ENCODE measurements at places on chromosomes 3 and 15.
A peak's percentile ranks its signal among the peaks of the same experiment; 100 is the strongest.

DNA sequence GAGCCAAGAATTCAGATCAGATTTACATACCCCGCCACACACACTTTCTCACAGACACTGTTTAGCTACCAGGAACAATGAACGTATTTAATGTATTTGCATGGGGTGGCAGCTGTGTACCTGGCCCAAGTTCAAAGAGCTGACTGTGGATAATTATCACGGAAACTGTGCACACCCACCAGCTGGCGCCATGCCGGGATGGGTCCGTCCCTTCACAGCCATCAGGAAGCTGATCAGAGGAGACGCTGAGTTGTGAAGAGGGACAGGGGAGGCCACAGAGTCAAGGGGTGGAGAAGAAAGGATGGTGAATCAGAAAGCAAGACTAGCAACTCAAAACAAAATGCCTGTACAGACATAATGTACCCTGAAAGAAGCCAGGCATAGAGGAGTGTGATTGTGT, 13.1 kb upstream of the PLA2G4D start:
- no peak for DNase-seq

GRCh38 chr15:27353856-27354255, 382.9 kb downstream of the GABRG3 start:
- DNase-seq, result no peak

- no peak for DNase-seq
Measured at GRCh38 chr3:9314796-9315195, 48.1 kb upstream of the THUMPD3 start.

DNA sequence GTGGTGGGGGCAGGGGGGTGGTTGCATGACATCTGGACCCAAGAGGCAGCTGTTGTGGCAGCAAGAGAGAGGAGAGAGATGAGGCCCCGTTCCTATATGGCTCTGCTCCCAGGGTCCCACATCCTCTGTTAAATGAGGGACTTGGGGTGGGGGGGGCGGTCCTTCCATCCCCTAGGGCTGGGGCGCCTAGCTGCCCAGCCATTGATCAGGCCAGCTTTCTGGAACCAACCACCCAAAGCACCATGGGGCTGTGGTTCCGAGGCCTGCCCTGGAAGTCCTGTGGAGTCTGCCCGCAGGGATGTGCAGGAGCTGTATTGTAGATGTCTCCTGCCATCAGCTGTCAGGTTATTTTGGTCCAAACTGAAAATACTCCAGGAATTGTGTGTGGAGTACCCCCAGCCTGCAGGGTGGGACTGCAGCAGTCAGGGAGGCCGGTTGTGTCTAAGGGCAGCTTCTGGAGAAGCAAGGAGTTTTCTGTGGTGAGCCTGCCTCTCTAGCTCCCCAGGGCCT, 5.2 kb downstream of the FURIN start:
- no peak for DNase-seq

- DNase-seq, result no peak
Measured at GRCh38 chr3:104437131-104437750, 929.5 kb upstream of the ALCAM start.

DNA sequence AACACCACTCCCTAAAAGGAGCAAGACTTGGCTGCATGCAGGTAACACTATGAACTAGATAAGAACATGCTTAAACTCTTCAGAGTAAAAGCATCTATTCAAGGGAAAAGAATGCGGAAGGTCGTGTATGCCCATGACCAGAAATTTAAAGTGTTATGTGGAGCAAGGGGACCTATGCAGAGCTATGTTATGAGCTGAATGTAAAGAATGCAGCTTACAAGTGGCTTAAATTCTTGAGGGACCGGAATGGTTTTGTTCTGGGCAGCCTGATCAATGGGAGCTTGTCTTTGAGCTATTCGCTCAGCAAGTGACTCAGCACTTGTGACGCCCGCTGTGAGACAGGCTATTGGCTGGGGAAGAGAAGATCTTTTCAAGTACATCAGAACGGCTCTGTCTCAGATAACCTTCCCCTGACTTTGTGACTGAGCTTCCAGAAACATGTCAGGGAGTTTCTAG, 367.5 kb upstream of the THBS1 start:
- no peak for DNase-seq

GRCh38 chr15:66580643-66581042, 14.8 kb upstream of the LCTL start:
- DNase-seq, result no peak

- no peak for DNase-seq
Measured at GRCh38 chr15:38828031-38828532, 263.5 kb upstream of the RASGRP1 start.

GRCh38 chr3:112639455-112640225, 1.3 kb downstream of the CCDC80 start:
- DNase-seq, result no peak

DNA sequence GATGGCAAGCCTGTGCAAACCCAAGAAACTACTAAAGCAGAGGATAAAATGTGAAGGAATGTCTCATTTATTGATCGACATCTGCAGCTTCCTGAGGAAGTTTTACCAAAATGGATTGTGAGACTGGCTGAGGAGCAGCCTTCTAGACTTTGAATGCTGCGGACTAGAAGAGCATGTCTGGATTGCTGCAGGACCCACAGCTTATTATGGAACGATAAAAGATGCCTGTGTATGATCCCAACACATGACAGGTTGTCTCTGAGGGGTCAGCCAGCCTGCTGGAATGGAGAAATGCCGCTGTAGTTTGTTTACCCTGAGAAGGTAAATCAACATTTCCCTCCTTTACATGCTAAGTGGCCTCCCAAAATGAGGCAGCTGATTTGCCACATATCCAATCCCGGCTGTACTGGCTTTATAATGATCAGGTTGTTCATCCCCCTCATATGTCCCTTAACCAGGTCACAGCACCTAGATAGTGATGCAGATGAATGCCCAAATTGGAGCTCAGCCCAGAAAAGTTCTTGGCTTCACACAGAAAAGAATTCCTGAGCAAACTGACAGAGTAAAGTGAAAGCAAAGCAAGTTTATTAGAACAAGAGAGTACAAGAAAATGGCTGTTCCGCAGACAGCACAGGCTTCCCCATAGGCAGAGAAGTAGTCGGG, 63.9 kb downstream of the IL12A start:
- DNase-seq, result no peak

GRCh38 chr3:81502236-81502635, 259.2 kb downstream of the GBE1 start:
- DNase-seq, result no peak

DNA sequence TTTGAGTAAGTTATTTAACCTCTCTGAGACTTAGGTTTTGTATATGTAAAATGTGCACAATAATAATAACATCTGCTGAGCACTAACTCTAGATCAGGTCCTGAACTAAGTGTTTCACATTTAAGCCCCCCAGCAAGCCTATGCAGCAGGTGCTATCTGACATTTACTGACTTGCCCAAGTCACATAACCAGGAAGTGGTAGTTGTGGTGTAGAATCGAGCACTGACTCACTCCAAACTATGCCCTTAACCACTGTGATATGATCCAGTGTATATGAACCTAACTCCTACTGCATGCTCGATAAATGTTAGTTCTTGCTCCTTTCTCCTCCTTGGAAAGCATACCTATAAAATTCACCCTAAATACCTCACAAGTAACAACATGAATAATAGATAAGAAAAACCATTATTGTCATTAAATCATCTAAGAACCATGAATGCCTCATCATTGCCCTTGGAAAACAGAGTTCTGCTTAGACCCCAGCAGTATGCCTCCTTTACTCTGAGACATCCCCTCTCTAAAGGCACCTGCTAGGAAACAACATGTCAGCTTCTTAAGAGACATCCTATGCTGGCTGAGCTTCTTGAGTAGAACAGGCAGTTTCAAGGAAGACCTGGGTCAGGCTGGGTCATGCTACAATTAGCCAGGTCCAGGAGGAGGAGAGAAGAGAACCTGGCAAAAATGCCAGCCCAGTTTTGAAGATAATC, 3.0 kb upstream of the SHC4 start:
- peak; percentile 34 for DNase-seq

GRCh38 chr3:101796077-101796680, 17.2 kb downstream of the NXPE3 start:
- DNase-seq, result no peak

GRCh38 chr15:85723960-85724945, 70.5 kb downstream of the KLHL25 start:
- DNase-seq, result peak; percentile 66

DNA sequence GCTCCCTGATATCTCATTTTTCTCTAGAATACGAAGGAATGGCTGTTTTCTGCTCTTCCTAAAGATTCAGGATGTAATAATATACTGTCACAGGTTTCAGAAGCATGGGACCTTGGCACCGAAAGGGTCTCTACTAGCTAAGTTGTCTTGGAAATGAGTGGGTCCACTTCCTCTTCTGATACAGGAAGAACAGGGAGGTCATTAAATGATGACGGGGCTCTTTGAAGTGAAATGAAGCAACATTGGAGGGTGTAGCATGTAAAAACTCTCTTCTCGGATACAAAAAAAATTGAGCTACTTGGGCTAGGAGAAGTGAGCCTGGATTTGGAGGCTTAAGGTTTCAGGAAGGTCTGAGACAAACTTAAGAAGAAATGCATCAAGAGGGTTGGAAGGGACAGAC, 349.8 kb upstream of the TPRG1 start:
- DNase-seq, result peak; percentile 10

DNA sequence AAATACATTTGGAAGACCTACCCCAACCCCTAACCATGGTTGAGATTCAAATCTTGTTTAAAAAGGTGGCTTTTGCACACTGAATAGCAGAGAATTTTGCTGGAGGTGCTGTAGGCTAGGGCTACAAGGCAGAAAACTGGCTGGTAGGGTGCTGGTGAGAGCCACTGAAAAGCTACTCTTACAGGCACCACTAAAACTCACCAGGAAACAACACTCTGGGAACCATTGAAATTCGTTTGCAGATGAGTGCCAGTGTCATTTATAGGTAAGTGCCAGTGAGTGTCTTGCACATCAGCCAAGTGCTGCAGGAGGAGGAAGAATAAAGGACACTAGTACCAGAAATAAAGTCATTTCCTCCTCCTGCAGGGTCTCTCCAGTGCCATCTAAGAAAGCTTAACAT, 610.2 kb downstream of the ZNF385D start:
- DNase-seq, result no peak

GRCh38 chr3:128647307-128647706, 3.3 kb downstream of the RPN1 start:
- no peak for DNase-seq

- no peak for DNase-seq
Measured at GRCh38 chr3:143294188-143294587, 174.6 kb downstream of the CHST2 start.

DNA sequence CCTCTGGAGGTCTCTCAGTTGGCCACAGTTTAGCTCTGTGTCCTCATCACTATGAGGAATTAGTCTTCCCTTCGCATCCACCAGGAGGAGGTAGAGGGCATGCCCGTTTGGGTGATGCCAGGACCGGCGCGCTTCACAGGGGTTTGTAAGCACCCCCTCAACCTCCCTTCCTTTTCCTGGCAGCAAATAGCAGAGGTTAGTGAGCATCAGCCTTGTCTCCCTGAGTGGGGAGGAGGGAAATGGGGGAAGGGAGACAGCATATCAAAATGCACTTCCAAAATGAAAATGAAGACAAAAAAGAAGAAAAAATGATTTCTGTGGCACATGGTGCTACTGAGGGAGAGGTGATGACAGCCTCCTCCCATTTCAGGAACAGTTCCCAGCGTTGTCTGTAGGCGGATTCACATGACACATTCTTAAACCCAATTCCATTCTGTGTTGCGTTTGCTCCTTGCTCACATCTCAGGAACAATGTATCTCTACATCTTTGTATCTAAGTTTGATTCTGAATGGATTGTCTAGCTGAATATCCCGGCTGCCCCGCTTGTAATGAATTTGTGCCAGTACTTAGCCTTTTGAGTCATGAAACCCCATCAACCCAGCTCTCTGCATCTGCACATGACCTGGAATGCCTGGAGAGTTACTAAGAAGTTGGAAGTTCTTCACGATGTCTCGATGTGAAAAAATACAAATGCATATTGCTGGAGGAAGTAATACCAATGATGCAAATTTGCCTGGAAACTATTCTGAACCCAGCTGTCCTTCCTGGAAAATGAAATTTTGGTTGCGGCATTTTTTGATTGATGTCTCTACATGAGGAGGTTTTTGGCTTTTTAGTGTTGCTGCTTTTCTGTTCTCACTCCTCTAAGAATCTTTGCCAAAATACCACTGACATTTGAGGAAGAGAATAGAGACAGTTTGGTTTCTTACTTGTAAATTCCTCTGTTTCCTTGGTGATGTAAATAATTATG, 45.2 kb downstream of the TYRO3 start:
- peak; percentile 66 for DNase-seq

DNA sequence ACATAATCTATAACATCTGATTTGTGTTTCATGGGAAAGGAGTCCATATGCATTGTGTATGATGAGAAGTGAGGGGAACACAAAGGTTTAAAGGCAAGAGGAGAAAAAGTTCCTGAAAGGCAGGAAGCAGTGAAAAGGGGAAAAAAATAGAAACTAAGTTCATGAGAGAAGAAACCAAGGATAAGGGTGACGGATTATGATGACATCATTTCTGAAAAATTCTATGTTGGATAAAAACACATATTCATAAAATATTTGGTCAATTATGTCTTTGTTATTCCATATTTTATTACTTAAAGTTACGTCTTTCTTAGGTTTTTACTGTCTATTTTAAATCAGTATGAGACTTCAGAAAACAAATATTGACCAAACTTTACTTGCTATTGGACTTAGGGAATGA, 48.6 kb upstream of the CP start:
- DNase-seq, result no peak

DNA sequence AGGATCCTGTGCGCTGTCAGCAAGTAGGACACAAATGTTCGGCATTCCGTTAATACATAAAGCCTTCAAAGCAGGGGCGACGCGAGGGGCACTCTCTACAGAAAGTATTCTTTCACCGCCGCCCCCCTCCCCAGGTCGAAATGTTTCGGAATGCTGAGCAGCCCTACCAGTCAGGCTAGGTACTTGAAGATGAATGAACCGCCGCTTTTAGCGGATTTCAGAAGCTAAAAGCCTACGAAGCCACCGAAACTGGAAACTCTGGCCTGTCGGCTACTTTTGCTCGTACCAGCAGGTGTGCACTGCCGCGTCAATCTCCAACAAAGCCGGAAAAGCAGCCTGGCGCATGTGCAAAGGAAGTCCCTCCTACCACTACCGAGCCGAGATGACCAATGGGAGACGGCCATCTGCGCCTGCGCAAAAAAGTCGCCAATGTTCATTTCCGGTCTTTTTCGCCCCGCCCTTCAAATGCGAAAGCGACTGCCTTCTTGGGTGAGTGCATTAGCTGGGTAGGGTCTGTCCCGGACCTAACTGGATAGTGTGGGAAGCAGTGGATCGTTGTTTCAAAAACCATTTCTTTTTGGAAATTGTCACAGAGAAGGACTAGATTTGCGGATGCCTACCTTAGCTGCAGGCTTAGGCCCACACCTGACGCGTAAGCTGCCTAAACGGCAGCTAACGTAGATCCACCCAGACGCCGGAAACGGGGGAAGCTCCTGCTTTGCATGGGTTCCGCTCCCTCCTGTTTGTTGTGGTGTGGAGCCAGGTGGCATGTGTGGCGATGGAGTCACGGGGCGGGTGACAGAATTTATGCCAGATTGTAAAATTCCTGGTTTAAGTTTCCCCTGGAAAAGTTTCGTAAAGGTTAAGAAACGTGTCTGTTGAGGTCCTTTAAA, at the start of gene WDR5B:
Gene WDR5B (minus strand): TSS at position 301 of the 893 bp plus-strand sequence. CDS start 534 bp downstream, outside the sequence.
- DNase-seq, result peak; percentile 98

DNA sequence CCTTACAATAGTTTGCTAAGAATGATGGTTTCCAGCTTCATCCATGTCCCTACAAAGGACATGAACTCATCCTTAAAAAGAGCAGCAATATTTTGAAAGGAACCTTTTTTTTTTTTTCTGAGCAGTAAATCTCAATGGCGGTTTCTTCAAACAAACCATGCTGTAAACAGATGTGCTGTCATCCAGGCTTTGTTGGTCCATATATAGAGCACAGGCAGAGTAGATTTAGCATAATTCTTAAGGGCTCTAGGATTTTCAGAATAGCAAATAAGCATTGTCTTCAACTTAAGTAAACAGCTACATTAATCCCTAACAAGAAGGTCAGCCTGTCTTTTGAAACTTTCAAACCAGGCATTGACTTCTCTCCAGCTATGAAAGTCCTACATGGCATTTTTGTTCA, 334.2 kb downstream of the SLC9A9 start:
- no peak for DNase-seq
